Fibroblast of upper back skin (primary cell): ENCODE measurements at places on chromosomes 2 and 18.
A peak's percentile ranks its signal among the peaks of the same experiment; 100 is the strongest.

DNA sequence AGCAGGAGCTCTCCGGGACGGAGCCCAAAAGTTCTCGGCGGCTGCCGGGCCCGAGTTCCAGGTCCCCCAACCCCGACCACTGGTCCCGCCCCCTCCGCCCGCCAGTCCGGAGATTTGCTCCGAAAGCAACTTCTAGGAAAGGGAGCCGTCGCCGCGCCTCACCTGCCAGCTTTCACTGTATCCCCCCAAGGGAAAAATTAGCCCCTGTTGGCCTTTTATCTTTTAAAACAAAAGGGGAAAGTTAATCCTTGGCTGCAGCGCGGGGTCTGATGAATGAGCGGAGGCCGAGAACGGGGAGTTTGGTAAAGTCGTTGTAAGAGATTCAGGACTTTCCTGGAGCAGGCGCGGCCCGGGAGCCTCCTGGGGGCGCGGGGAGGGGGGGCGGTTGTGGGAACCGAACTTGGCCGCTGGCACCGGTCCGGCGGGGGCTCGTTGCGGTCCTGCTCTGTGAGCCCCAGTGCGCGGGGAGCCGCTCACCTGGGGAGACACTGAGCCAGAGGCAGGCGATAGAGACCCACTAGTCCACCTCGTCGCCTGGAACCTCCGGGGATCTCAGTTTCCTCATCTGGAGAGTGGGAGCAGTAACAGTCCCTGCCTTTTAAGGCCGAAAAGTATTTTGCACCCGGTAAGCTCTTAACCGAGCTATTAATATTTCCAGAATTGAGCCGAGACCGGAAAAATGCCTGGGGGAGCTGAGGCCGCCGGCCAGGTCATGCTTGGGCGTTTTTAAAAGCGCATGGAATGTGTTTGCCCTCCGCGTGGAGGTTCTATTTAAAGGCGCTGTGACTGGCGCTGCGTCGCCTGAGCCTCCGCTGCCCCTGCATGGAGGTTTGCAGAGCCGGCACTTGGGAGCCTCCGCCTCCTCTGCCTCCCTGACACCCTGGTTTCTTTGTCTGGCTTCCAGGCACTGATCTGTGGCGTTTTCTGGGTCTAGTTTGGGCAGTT, 1.1 kb downstream of the EFHD1 start:
- DNase-seq: no peak

- no peak for DNase-seq
Measured at GRCh38 chr2:45904267-45904945, 252.9 kb downstream of the PRKCE start.

DNA sequence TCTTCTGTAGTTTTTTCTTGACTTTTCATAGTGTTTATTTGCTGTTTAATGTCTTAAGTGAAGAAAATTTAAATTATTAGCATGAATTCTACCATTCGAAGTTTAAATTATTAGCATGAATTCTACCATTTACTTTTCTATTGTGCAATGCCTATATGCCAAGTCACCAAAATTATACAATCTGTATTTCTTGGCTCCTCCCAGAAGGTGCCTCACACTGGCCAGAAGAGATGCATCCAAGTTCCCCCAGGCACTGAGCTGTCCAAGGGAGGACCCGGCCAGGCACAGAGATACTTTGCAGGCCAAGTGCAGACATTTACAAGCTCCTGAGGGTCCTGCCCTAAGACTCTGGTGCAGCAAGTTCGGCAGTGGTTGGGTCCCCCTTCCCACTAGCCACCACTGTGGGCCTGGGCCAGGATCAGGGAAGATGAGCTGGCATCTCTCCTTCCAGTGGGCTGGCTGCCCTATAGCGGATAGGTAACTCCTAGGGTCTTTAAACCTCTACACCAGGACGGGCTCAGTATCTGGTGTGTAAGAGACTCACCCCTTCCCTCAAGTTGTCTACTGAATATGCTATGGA, 31.3 kb downstream of the TMEM247 start:
- DNase-seq: no peak

GRCh38 chr2:86157009-86157556, 38.2 kb downstream of the IMMT start:
- DNase-seq: no peak

DNA sequence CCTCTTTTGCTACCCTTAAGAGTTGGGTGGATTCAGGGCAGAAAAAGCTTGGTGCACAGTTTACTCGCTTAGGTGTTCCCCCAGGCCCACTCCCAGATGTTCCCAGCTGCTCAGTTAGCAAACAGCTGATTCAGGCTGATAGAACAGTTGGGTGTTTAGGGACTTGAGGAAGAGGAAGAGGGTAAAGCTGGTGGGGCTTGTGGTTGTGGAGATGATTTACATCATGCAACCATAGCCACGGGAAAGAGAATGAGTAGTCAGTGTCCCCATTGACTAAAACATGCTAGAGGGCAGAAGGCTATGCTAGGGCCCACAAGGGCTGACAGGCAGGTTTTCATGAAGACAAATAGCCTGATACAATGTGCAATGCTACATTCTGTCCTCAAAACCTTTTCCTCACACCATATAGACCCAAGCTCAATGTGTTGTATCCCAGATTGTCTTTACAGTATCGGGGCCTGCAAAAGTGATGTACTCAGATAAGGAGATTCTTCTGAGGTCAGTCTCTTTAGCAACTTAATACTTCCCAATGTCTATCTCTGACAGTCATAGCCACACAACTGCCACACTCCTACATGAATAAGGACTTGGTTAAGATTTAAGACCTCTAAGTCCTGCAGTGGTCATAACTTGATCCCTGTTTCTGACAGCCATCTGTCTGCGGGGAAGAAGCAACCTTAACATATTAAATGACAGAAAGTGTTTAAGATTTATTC, 15.6 kb downstream of the COLEC12 start:
- no peak for DNase-seq

GRCh38 chr2:8479298-8479697, 202.6 kb upstream of the ID2 start:
- no peak for DNase-seq

DNA sequence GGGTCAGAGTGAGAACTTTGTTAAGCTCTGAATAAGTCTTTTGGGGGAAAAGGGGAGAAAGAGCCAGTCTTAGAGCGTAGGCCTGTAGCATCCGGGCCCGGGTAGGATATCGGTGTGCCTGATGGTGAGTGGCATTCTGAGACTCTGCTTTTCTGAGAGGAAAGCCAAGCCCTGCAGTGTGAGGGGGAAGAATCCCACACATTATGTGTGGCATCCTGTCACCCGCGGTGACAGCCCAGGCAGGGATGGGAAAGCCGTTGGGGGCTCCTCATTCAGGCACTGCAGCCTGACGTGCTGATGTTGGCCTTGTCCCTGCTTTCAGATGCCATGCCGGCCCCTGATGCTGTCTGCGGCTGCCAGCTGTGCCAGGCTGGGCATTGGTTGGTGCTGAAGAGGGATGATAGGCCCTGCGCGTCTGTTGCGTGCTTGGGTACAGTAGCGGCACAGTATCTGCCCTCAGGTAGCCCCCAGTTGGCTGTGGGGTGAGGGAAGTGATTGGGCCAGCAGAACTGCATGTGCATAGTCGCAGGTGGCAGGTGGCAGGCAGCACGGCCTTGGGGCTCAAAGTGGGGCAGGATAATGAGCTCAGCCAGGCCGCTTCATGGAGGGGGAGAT, 37.6 kb downstream of the GLI2 start:
- DNase-seq: no peak

GRCh38 chr2:203510941-203511305, 24.2 kb downstream of the RAPH1 start:
- DNase-seq: peak; percentile 39

DNA sequence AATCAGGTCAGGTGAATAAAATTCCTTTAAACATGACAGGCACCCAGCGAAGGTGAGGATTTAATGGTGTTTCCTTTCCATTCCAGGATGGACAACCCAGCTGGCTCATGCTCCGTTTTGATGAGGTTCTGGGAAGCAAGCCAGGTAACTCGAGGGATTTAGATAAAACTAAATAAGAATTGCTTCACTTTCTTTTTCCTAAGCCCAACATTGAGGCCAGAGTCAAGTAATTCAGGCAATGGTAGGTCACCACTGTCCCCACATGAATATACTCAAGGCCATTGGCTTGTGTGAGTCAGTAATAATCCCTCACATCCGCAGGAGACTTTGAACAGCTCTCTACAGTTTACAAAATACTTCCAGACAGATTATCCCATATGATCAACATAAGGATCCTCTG, 16.2 kb upstream of the LRATD1 start:
- peak; percentile 78 for DNase-seq

GRCh38 chr18:5948781-5949180, 53.5 kb upstream of the TMEM200C start:
- DNase-seq: no peak

DNA sequence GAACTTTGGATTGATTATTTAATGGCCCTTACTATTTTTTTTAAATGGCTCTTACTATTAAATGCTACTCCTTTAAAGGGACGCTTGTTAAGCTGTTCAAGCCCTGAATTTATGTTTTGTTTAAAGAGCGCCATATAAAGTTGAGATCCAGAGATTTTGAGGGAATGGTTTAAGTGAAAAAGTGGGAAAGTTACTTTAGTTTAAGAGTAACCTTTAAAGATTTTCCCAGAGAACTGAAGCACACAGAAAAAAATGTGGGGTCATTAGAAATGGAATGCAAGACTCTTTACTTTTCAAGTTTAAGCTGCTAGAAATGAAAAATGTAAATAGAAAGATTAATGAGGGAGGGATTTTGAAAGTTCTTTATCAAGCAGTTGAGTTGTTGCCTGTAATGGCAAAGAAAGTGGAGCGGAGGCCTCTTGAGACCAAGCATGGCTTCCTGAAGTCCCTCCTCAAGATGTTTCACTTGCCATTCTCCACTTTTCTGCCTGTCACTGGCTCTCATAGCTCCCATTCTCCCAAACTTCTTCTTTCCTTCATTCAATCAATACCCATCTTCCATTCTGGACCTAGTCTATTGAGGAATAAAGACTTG, 93.2 kb downstream of the KCNS3 start:
- no peak for DNase-seq

DNA sequence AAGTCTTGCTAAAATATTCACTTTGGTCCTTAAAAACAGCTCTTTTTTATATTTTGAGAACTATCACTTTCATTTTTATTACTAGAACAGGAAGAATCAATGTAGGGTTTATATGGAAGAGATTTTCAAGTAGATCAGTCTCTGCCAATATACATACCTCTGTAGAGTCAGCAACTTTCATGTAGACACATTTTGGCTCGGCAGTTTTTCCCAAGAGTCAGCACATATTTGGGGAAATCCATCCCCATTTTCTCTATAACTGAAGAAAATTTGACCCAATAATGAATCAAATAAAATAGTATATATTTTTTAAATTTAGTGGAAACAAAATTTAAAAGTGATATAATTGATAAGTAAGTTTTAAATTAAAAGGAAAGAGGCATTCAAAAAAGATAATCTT, 329.8 kb upstream of the TFPI start:
- no peak for DNase-seq

DNA sequence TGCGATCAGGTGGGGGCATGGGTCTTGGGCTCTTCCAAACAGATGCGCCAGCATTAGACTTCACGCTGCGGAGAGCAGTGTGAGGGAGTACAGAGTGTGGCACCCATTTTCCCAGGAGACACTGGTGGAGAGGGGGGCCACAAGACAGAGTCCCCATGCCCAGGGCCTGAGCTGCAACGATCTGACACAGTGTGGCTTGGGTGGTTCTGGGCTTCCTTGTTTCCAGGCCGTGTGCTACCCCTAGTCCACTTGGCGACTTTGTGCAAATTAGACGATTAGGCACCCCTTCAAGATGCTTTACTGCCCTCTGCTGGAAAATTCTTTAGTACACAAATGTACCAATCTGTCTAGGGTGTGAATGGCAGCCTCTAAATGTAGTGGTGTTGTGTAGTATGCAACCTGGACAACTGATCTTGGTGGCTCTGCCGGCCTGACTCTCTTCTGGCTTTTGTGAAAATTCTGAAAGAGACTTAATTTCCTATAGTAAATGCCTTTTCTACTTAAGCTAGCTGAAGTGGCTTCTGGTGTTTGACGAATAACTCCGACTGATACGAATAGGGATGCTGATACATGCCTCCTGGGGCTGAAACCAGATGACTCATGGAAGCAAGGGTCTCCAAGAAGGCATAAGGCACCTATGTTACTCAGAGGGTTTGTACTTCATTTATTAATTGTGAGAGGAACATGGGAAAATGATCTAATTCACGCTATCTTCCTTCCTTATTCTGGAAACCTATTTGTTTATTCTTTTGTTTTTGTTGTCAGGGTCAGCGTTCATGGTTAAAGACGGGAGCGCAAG, 92.3 kb upstream of the SMAD2 start:
- peak; percentile 57 for DNase-seq

DNA sequence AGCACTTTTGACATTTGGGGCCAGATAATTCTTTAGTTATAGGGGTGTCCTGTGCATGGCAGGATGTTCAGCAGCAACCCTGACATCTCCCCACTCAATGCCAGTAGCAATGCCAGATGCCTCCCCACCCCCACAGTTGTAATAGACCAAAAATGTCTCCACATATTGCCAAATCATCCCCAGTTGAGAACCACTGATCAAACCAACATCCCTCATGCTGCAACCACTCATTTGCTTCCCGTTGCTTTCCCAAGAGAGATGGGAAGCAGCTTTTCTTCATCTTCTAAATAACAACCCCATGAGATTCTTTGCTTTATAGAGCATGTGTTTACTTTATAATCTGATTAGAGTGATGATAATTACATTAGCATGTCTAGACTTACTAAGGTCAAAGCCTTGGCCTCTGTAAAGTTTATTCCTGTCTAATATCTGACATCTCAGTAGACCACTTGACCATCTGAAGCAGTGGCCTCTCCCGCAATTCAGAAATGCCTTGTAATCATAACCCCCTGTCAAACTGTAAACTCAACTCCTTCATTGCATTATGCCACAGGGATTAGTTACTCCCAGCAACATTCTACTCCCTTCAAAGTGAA, 28.7 kb upstream of the C1D start:
- no peak for DNase-seq

- DNase-seq: no peak
Measured at GRCh38 chr2:178913049-178913441, 105.8 kb upstream of the TTN start.

- no peak for DNase-seq
Measured at GRCh38 chr2:21277068-21278056, 153.6 kb downstream of the TDRD15 start.

- DNase-seq: peak; percentile 13
Measured at GRCh38 chr2:162369551-162369950, 25.6 kb downstream of the GCA start.

GRCh38 chr2:227462972-227463931, 8.7 kb upstream of the AGFG1 start:
- no peak for DNase-seq
